ENCODE measurements at places on chromosomes 16 and 17.

DNA sequence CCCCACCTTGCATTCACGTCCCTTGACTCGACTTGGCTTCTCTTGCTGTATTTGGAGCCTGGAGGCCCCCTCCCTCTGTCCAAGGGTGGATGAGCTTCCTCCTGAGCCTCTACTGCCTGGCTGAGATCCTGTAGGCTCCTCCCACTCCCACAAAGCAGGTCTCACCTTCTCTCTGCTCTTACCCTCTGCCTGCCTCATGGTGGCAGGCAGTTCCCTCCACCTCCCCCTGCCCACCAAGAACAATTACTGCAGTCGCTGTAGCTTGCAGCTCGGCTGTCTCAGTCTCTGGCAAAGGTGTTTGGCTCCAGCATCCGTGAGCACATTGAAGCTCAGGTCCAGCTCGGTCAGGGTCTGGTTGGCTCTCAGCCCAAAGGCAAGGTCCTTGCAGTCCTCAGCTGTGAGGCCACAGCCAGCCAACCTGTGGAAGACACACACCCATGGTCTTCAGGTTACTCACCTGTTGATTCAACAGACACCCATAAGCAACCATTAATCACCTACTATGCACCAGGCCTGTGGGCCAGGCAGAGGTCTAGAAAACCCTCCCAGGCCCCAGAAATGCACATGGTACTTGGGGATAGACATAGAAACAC lies 42.6 kb downstream of the NLRP1 start:
- no peak for DNase-seq

GRCh38 chr16:74521691-74522090 lies 85.2 kb downstream of the GLG1 start:
- DNase-seq: peak; percentile 26

DNA sequence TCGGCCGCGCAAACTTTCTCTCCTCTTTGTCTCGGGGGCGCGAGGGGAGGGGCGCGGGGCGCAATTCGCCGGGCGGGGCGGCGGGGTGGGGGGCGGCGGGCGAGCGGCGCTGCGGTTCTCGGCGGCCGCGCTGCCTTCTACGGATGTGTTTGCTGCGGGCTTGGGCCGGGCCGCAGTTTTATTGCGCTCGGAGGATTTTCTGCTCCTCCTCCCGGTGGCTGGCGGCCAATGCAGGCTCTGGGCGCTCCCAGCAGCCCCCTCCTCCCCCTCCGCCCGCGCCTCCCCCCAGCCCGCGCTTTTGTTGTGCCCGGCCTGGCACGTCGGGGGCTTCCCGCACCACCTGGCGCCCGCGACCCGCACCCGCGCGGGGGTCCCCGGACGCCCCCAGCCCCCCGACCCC lies at the start of gene TIMP2:
Gene TIMP2, minus strand, starts transcription at position 154 of the 400 bp plus-strand sequence. CDS start 299 bp downstream, outside the sequence.
- DNase-seq: peak; percentile 91

DNA sequence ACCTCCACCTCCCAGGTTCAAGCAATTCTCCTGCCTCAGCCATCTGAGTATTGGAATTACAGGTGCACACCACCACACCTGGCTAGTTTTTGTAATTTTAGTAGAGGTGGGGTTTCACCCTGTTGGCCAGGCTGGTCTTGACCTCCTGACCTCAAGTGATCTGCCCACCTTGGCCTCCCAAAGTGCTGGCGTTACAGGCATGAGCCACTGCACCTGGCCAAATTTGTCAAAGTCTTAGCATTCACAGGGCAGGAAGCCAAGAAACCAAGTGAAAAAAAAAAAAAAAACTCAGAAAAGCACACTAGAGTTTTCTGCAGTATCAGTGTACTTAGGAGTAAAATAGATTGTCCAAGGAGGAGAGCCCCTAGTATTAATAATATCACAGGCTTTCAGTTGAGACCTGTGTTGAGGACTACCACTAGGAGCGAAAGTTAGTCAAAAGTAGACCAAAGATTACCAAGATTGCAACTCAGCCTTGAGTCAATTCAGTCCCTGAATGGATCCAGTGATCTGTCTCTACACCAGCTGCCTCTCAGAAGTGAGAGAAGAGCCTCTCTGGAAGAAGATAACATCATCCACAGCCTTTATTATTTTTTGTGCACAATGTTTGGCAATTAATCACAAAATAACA lies 159.7 kb downstream of the CEP112 start:
- no peak for DNase-seq

GRCh38 chr16:81448154-81449131 lies 3.8 kb downstream of the CMIP start:
- peak; percentile 50 for DNase-seq

GRCh38 chr17:80472996-80473395 lies 3.4 kb downstream of the NPTX1 start:
- no peak for DNase-seq

DNA sequence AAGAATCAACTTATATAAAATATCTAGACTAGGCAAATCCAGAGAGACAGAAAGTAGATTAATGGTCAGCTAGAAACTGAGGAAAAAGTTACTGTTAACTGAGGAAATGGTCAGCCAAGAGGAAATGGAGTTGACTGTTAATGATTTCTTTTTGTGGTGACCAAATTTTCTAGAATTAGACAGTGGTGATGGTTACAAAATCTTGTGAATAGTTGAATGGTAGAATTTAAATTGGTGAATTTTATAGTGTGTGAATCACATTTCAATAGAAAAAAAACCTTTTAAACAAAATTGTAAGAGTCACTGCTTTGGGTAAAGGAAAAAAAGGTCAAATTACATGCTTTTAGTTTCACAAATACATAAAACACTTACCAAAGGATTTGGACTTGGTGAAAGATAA lies 30.0 kb downstream of the APPBP2 start:
- DNase-seq: no peak

GRCh38 chr16:3655030-3655395 lies 522 bp downstream of the DNASE1 start:
- DNase-seq: no peak

- DNase-seq: peak; percentile 41
Observed at GRCh38 chr17:83068641-83069570, 10.5 kb upstream of the METRNL start.

DNA sequence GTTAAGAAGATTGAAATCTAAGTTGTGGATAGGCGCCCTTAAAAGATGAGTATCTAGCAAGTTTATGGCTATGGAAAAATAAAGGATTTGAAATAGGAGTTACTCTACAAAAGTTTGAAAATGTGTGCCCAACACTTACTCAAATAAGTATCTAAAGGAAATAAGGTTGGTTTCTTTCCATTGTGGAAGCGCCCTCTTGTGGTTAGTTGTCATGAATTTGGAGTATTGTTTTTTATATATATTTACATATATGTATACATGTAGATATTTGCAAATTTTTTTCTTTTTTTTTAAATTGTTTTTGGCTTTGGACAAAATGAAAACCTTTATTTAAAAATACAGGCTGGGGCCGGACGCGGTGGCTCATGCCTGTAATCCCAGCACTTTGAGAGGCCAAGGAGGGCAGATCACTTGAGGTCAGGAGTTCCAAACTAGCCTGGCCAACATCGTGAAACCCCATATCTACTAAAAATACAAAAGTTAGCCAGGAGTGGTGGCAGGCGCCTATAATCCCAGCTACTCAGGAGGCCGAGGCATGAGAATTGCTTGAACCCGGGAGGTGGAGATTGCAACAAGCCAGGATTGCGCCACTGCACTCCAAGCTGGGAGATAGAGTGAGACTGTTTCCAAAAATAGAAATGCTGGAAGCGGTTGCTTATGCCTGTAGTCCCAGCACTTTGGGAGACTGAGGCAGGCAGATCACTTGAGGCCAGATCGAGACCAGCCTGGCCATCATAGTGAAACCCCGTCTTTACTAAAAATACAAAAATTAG lies 24.0 kb upstream of the VPS4A start:
- DNase-seq: peak; percentile 78

GRCh38 chr17:77160875-77161530 lies 20.2 kb downstream of the SEC14L1 start:
- no peak for DNase-seq
